Ovary (tissue), 10 donors: ENCODE measurements at places on chromosomes 12 and 14. TPM values are rescaled to one million over a fixed set of nuclear protein-coding genes. Genes with fewer than 3 reads are reported as not detected.

BCAT1 gene
- total RNA-seq: 50.6 TPM

FGF6 gene
- not detected for total RNA-seq

DAD1 gene
- 130 TPM for total RNA-seq

TBC1D30 gene
- total RNA-seq: 3.3 TPM

ADAM21 gene
- 0.07 TPM for total RNA-seq

KRT85 gene
- total RNA-seq: not detected

GLIPR1L1 gene
- not detected for total RNA-seq

TSHR gene
- total RNA-seq: not detected
